ENCODE measurements at places on chromosomes 3 and 15. TPM values are rescaled to one million over a fixed set of nuclear protein-coding genes. Genes with fewer than 3 reads are reported as not detected.
A peak's percentile ranks its signal among the peaks of the same experiment; 100 is the strongest.

GRCh38 chr3:40053663-40054062, 244.3 kb downstream of the MYRIP start:
- H3K36me3 ChIP-seq: no peaks in the 10 kb centered on the region
- no peak overlapping the region for H3K4me3 ChIP-seq
- no peaks in the 10 kb centered on the region for H3K4me1 ChIP-seq
- DNase-seq: no peak
- no peaks in the 10 kb centered on the region for H3K27me3 ChIP-seq

DNA sequence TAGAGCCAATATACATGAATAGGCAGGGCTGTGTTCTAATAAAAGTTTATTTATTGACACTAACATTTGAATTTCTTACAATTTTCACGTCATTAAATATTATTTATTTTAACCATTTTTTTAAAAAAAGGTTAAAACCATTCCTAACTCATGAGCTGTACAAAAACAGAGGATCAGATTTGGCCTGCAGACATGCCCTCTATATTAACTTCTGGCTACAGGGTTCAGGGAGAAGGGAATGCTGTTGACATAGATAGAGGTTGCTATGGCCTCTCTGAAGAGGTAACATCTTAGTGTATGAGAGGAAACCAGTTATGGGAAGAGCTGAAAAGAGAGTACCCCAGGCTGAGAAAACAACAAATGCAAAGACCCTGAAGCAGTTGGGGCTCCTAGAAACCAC, 19.1 kb upstream of the RAP2B start:
- H3K27ac ChIP-seq: no peak overlapping the region
- H3K4me3 ChIP-seq: no peak overlapping the region
- no peaks in the 10 kb centered on the region for H3K27me3 ChIP-seq
- no peaks in the 10 kb centered on the region for H3K36me3 ChIP-seq
- H3K4me1 ChIP-seq: no peaks in the 10 kb centered on the region

- H3K27me3 ChIP-seq: no peaks in the 10 kb centered on the region
- no peak overlapping the region for H3K4me3 ChIP-seq
- no peaks in the 10 kb centered on the region for H3K4me1 ChIP-seq
- H3K27ac ChIP-seq: no peak overlapping the region
- no peaks in the 10 kb centered on the region for H3K36me3 ChIP-seq
- no peak for DNase-seq
Observed at GRCh38 chr3:51681453-51681852, 10.4 kb downstream of the TEX264 start.

DNA sequence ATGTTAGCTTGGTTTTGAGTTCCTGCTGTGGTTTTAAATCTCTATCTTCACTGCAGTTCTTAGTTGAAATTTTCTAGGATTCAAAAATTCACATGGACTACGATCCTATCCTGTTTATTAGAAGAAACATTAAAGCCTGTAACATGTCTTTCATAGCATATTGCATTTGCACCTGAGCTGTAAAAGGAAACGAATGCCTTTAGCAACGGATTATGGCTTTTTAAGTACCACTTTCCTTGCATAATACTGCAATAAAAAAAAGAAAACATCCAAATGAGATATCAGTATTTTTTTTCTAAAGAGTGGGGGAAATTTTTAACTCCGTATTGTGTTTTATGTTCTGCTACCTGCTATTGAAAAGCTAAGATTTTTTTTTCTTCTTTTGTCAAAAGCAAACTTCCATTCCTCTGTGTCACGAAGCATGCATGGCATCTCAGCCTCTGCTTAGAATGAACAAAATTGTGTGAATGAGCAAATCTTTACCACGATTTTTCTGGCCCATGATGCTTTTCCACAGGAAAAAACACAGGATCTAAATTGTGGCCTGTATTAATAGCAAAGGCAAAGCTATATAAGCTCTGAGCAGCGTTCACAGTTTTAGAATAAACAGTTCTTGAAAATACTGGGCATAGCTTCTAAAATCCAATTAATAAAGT, 110.0 kb upstream of the CDIN1 start:
- H3K36me3 ChIP-seq: no peaks in the 10 kb centered on the region
- no peaks in the 10 kb centered on the region for H3K4me1 ChIP-seq
- no peak overlapping the region for H3K27ac ChIP-seq
- H3K27me3 ChIP-seq: no peaks in the 10 kb centered on the region

GRCh38 chr3:4959180-4959579, 20.1 kb upstream of the BHLHE40 start:
- peaks cover 10% of the 10 kb centered on the region for H3K4me1 ChIP-seq
- DNase-seq: no peak
- H3K27ac ChIP-seq: no peak overlapping the region

RCN2 gene
- total RNA-seq: 358 TPM

- no peaks in the 10 kb centered on the region for H3K27me3 ChIP-seq
- peaks cover 9% of the 10 kb centered on the region for H3K4me1 ChIP-seq
- H3K27ac ChIP-seq: no peak overlapping the region
Observed at GRCh38 chr15:68875377-68876116, 54.8 kb upstream of the SPESP1 start.

COL7A1 gene
- 3.0 TPM for total RNA-seq

DNA sequence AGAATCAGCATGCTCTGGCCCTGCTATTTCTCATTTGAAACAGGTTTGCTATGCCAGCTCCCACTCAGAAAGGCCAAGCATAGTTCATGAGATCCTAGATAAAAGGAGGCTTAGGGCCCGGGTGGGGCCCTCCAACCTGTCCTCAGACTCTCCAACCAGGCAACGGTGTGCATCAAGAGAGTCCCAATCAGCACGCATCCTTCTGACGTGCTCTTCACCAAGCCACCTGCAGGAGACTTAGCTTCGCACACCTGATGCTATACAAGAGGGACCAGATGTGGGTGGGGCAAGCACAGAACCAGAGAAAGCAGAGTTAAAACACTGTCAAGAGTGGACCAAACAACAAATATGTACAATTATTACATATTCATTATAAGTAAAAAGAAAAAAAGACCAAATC, 17.3 kb downstream of the STIMATE start:
- no peak overlapping the region for H3K4me3 ChIP-seq
- no peak overlapping the region for H3K27ac ChIP-seq
- peaks cover 5% of the 10 kb centered on the region for H3K4me1 ChIP-seq
- no peak for DNase-seq

DNA sequence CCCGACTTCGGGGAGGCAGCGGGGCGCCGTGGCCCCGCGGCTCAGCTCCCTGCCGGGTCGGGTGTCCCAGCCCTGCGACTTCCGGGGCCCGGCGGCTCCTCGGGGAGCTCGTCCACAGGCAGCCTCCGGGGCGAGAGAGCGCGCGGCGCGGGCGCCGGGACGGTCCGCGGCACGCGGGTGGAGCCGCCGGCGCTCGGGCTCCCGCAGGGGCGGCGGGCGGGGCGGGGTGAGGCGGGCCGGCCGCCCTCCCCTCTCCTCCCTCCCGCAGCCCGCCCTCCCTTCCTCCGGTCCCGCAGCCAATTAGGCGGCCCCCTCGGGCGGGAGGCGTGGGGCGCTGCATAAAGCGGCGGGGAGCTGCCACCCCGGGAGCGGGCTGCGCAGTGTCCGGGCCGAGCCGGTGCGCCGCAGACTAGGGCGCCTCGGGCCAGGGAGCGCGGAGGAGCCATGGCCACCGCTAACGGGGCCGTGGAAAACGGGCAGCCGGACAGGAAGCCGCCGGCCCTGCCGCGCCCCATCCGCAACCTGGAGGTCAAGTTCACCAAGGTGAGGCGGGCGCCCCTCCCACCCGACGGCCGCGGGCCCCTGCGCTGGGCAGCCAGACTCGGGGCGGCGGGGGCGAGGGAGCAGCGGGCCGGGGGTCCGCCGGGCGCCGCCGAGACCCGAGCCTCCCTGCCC, at the start of gene ALDH1A3:
ALDH1A3 (plus strand) TSS at position 368 of the 675 bp plus-strand sequence; CDS start at position 445, 77 bp downstream.
- H3K4me1 ChIP-seq: peaks cover 21% of the 10 kb centered on the region
- H3K27ac ChIP-seq: no peak within 1 kb of the TSS
- no peaks in the 10 kb centered on the region for H3K36me3 ChIP-seq
- DNase-seq: peak; percentile 56
- H3K27me3 ChIP-seq: peaks cover 94% of the 10 kb centered on the region
- H3K4me3 ChIP-seq: peak within 1 kb of the TSS; percentile 55

DNA sequence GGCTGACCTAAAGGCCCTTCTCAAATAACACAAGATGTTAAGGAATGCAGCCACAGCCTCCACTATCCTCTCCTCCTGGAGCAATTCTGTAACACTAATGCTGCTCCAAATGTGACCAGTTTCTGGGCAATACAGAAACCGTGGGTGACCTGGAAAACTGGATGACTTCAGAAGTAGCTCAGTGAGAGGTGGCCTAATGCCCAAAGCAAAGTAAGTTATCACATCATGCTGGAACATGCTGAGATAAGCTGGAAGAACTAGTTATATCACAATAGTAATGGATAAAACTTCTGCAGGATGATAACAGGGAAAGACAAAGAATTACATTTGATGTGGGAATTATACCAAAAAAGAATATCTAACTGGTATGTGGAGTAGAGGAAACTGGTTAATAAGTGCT, 72.0 kb downstream of the DHX30 start:
- H3K27me3 ChIP-seq: no peaks in the 10 kb centered on the region
- DNase-seq: peak; percentile 39
- H3K27ac ChIP-seq: peak overlapping the region; percentile 92
- H3K36me3 ChIP-seq: no peaks in the 10 kb centered on the region
- peak overlapping the region; percentile 23 for H3K4me3 ChIP-seq

DNA sequence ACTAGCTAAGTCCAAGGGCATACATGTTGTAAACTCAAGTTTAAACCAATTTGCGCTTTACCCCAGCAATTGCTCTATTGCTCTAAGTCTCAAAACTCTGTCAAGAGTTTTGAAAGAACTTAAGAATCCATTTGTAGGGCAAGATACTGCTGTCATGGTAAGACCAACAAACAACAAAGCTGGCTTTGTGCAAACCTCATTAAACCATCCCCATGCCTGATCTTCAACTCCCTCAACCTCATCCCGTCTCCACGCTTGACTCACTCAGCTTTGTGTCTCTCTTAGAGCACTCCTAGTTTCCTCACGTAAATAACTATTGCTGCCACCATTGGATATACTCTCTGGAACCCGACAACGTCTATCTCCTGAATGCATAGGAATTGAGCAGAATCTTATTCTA, 20.6 kb upstream of the ARHGEF26 start:
- no peaks in the 10 kb centered on the region for H3K27me3 ChIP-seq
- no peak overlapping the region for H3K4me3 ChIP-seq
- no peak overlapping the region for H3K27ac ChIP-seq
- no peaks in the 10 kb centered on the region for H3K36me3 ChIP-seq
- DNase-seq: no peak

DNA sequence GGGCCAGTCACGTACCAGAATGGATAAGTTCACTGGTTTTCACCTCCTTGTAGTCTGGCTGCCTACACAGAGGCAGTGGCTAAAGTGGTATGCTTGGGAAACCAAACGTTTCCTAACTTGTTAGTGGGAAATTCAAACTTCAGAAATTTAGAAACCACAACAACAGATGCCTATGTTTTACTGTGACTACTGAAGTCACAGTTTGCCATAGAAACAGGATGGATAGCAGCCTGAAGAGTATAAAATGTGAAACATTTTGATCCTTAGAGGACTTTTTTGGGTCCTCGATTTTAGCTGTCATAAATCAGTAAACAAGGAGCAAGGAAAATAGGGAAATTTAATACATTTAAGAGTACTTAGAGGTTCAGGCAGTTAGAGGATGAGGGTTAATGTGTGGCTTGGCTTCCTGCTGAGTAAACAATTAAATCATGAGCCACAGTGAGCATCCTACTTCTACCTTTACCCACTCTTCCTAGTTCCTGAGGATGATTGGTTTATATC, 48.6 kb downstream of the CMSS1 start:
- no peak overlapping the region for H3K4me3 ChIP-seq
- no peaks in the 10 kb centered on the region for H3K27me3 ChIP-seq
- no peak for DNase-seq
- H3K27ac ChIP-seq: no peak overlapping the region
- H3K4me1 ChIP-seq: peaks cover 30% of the 10 kb centered on the region

LRTM1 gene
- total RNA-seq: not detected

- H3K27ac ChIP-seq: no peak overlapping the region
Observed at GRCh38 chr15:65393091-65393490, 15.3 kb upstream of the IGDCC3 start.

DNA sequence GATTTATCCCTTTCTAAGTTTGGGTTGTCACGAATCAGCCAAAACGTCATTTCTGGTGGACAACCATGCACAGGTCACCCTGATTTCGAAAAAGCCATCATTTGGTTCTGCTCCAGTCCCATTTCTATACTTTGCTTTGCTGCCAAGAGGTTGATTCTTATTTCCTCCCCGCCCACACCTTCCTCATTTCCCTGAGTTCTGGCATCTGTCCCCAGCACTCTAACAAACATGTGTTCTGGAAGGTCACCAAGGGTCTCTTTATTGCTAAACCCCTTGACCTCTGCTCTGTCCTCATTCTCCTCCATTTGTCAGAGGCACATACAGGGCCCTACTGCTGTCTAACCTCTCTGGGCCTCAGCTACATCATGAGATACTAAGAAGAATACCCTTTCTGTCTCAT, 36.4 kb upstream of the PTPRG start:
- H3K36me3 ChIP-seq: no peaks in the 10 kb centered on the region
- no peaks in the 10 kb centered on the region for H3K27me3 ChIP-seq
- no peak overlapping the region for H3K27ac ChIP-seq
- no peak overlapping the region for H3K4me3 ChIP-seq
- DNase-seq: no peak

DNA sequence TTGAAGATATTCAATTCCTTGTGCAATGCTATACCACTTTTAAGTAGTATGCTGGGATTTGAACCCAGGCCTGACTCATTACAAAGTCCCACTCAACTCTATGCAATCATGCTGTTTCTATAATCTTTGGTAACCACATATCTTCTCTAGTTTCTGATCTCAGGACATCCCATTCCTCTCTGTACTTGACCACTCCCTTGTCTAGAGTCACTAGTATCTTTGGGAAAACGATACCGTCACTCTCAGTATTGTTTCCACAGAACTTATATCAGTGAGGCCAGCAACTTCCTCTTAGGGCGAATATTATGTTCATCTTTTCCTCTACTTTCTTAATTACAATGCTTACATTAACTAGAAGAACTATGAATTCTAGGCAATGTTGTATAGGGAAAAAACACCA, 137.3 kb upstream of the TSPAN3 start:
- no peaks in the 10 kb centered on the region for H3K27me3 ChIP-seq
- no peak overlapping the region for H3K4me3 ChIP-seq
- DNase-seq: no peak
- H3K4me1 ChIP-seq: no peaks in the 10 kb centered on the region

AMT gene
- 35.4 TPM for total RNA-seq

ADAMTSL3 gene
- total RNA-seq: 1.5 TPM

GPD1L gene
- total RNA-seq: 1.6 TPM

DNA sequence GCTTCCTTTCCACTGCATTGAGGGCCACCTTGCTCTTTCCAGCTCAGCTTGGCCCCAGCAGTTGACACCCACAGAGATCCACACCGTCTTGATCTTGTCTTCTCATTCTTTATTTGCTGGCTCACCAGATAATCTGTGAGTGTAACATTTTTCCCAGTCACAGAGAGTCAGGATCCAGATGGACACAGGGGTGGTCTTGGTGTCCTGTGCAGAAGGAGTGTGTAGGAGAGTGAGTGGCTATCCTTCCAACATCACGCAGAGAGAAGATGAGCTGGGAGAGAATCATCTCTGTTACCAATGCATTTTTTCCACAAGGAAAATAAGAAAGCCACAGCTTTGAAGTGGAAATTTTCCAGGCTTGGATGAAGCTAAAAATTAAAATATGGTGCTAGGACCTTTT, 100.1 kb downstream of the EPHB1 start:
- no peak overlapping the region for H3K4me3 ChIP-seq
- H3K4me1 ChIP-seq: peaks cover 26% of the 10 kb centered on the region
- H3K27ac ChIP-seq: no peak overlapping the region
- no peak for DNase-seq

LRRC31 gene
- total RNA-seq: not detected

- H3K36me3 ChIP-seq: no peaks in the 10 kb centered on the region
- DNase-seq: no peak
- H3K27ac ChIP-seq: no peak overlapping the region
- no peaks in the 10 kb centered on the region for H3K27me3 ChIP-seq
- no peak overlapping the region for H3K4me3 ChIP-seq
Observed at GRCh38 chr3:55855311-55855710, 368.2 kb upstream of the WNT5A start.
